ENCODE measurements at places on chromosomes 16 and 17.

DNA sequence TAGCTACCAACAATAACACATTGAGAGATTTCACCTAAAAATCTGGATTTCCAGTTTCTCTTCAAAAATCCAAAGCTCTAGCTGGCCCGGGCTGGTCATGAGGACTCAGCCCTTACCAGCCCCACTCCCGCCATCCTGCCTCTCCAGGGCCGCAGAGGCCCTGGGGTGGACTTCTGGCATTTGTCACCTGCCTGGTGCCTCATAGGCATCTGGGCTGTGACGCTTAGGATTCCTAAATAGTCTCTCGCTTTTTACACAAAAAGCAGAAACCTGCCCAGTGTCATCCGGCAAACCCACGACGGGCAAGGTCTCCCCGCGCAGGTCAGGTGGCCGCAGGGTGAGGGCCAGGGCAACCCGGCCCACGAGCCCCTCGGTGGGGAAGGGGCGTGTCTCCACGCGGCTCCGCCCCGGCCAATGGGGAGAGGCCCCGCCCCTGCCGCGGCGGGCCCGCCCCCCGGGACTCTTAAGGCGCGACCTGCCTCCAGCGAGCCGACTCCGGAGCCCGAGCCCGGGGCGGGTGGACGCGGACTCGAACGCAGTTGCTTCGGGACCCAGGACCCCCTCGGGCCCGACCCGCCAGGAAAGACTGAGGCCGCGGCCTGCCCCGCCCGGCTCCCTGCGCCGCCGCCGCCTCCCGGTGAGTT is at the start of gene VASN:
Gene VASN, plus strand, starts transcription at position 492 of the 644 bp plus-strand sequence. CDS start 9,030 bp downstream, outside the sequence.
- peak; percentile 58 for DNase-seq

DNA sequence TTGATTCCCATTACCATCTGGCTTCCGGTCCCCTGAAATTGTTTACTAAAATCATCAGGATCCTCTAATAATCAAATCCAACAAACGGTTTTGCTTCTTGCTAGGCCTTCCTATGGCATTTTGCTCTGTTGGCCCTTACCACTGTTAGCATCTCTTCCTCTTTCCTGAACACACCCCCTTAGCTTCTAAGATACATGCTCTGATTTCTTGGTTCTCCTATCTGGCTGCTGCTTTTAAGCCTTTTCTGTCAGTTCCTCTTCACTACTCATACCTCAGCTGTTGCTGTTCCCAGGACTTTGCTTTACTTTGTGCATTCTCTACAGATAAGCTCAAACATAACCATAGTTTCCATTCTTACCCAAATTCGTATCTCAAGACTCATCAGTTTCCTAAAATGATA is 11.4 kb downstream of the CAPNS2 start:
- DNase-seq, result no peak

DNA sequence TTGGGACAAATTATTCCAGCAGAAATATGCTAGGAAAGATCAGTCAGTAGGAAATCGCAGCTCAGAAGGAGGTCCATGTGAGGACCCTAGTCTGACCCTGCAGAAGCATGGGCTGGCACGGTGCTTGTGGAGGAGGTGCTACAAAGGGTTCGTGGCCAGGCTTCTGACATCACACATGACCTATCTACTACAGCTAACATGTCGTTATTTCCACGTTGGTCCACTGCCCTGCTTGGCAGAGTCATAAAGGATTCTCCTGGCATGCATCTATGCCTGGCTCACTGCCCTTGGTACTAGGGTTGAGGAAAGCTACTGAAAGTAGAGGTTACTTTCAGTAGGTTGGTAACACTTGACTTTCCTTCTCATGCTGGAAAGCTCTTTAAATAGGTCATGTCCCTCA is 118.1 kb upstream of the SHISA6 start:
- no peak for DNase-seq

DNA sequence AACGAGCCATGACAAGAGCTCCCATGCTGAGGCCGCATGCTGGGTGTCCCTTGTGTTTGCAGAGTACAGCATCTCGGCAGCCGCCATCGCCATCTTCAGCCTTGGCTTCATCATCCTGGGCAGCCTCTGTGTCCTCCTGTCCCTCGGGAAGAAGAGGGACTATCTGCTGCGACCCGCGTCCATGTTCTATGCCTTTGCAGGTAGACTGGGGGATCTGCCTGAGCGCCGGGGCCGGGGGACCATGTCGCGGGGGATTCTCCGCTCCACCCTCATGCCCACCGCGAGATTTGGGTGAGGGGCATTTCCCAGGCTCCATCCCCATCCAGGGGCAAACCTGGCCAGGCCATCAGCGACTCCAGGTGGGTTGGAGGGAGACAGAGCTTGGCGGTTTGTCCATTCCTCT is 10.7 kb downstream of the CACNG1 start:
- no peak for DNase-seq

GRCh38 chr16:21524068-21524751 is 75.2 kb upstream of the METTL9 start:
- DNase-seq, result no peak

DNA sequence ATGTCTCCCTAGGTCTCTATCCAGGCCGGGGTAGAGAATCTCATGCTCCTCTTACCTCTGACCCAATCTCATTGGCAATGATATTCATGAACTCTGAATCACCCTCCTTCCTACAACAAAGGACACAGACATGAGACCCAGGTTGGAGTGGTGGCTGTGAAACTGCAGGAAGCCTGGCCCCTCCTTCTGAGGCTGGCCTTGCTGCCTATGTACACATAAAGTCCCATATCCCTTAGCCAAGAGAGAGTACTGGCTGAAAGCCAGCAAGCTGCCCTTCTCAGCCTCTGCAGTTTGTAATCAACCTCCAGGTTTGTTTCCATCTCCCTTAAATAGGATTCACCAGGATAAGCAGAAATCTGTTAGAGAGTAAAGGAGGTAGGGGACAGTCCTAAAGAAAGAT is 10.6 kb downstream of the AARSD1 start:
- no peak for DNase-seq

DNA sequence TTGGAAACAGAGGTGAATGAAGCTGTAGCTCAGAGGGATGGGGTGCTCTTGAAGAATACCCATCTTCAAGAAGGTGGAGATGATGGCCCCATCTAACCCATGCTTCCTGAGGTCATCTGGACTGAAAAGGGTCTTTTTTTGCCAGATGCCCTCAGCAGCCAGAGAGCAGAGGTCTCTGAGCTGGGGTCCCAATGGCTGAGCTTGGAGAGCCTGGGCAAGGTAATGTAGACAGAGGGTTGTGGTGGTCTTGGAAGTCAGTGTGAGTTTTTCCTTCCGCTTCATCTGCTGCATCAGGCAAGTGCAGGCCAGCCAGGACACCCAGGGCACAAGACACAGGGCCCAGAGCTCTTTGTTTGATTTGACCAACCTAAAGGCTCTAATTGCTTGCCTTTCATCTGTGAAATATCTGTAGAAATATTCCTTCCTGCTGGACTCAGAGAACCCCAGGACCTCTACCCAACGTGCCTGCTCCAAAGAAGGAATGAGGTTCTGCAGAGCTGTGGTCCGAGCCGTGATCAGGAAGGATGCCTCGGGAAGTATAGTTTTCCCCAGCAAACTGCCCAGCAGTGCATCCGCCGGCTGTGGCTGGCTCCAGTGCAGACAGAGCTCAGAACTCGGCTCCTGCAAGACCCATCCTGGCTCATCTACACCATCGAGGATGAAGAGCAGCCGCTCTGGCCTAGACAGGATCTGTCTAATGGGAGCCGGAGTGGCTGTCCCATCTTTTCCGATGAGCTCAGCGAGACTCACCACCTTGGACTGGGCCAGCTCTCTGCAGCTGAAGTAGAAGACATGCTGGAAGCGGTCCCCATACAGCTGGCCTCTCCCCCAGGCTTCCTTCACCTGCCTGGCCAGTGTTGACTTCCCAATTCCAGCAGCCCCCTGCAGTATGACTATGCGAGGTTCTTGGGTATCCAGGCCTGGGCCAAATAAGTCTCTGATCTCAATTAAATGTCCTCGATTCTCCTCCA is 25.2 kb downstream of the NLRP1 start:
- no peak for DNase-seq

GRCh38 chr17:51833045-51833444 is 325.5 kb downstream of the CA10 start:
- DNase-seq, result no peak

DNA sequence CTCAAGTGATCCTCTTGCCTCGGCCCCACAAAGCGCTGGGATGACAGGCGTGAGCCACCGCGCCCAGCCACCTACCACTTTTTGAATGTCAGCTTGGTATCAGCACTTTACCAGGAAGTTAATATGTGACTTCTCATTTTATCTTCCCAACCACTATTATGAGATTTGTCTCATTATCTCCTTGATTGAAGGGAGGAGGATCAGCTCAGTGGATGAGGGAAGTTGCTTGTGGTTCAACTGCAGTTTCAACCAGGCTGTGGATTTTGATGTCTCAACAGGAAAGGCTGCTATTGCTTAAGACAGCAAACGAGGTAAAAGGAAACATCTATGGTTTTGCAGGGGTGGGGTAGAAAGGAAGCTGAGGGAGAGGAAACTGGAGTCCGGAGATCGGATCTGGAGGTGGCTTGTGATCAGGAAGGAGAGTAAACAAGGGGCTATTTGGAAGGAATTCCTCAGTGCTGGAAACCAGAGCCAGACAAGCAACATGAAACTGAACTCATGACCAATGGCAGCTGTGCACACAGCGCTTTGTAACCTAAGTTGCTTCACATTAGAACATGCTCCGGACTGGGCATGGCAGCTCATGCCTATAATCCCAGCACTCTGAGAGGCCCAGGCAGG is 180.5 kb downstream of the VPS53 start:
- DNase-seq, result no peak

- no peak for DNase-seq
Measured at GRCh38 chr17:17120294-17120693, 78.0 kb downstream of the MPRIP start.

DNA sequence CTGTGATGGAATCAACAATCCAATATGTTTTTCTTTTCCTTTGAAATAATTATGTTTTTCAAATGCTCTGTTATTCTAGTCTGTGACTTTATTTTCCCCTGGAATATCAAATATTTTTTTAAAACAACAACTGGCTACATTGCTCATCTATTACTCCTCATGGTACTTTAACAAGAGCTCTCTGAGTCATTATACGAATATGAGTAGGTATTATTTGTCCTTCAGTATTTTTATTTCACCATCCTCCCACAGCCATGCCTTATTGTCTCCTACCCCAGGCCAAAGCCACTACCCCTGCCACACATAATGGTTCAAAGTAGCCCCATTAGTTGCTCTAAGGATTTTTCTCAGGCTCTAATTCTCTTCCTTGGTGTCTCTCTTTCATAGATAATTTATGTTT is 1572.3 kb downstream of the CDH8 start:
- DNase-seq, result no peak

GRCh38 chr16:89280546-89281188 is 63.2 kb downstream of the ZNF778 start:
- DNase-seq, result no peak

DNA sequence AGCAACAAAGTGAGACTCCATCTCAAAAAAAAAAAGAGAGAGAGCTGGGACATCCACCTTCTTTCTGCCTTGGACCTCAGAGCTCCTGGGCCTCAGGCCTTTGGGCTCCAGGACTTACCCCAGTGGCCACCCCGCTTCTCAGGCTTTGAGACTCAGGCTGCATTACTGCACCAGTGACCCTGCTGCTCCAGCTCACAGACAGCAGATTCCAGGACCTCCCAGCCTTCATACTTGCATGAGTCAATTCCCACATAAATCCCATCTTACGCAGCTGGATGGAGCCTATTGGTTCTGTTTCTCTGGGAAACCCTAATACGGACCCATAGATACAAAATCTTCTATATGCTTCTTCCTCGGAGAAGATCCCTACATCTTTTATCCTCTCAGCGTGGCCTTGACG is 2.1 kb upstream of the CEP295NL start:
- DNase-seq, result no peak

GRCh38 chr17:50219939-50220465 is 18.6 kb upstream of the COL1A1 start:
- no peak for DNase-seq

GRCh38 chr17:55625521-55625920 is 97.1 kb downstream of the TMEM100 start:
- no peak for DNase-seq

DNA sequence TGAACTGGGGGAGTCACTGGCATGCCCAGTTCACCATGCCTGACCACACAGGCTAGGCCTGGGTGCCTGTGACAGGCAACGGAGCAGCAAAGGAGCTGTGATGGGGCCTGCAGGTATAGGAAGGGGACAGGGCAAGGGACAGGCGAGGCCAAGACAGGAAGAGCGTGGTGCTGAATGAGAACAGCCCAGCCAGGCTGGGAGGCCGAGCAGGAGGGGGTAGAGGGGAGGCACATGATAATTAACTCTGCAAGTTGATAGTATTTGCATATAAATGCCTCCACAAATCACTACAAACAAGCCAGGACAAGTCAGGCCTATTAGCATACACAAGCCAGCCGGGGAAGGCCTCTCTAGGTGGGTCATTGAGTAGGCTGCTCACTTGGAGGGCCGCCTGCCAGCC is 7.8 kb downstream of the ZFHX3 start:
- no peak for DNase-seq

- no peak for DNase-seq
Measured at GRCh38 chr16:79593074-79593531, 7.4 kb downstream of the MAF start.

GRCh38 chr17:5715478-5715877 is 131.2 kb upstream of the NLRP1 start:
- DNase-seq, result no peak

GRCh38 chr16:8852534-8852933 is 16.3 kb downstream of the CARHSP1 start:
- DNase-seq, result no peak

DNA sequence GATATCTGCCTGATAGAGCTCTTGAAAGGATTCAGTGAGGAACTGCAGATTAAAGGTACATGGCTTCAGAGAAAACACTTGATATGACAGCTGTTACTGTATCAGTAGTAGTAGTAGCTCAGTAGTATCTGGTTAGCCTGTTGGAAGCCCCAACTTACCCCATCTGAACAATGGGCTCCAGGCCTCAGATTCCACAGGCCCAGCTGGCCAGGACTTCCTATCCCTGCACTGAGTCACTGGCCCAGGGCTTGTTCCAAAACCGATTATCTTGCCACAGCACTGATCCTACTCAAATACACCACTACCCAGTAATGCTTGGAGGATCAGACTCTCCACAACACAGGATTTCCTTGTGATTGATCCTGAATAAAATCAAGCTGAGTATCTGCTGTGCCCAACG is 32.6 kb downstream of the DCUN1D3 start:
- DNase-seq, result no peak

DNA sequence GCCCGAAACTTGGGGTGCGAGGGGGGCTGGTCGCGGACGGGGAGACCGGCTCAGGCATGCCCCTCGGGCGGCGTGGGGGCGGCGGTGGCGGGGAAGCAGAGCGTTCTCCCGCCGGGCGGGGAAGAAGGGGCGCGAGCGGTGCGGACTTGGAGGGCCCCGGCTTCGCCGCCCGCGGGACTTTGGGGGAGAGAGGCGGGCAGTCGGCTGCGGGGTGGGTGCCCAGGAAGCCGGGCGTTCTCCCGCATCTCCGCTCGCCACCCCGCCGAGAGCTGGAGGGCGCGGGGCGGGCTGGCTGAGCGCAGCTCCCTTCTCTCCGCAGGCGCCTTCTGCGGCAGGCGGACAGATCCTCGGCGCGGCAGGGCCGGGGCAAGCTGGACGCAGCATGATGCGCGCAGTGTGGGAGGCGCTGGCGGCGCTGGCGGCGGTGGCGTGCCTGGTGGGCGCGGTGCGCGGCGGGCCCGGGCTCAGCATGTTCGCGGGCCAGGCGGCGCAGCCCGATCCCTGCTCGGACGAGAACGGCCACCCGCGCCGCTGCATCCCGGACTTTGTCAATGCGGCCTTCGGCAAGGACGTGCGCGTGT is 772 bp downstream of the NTN1 start:
- no peak for DNase-seq

- no peak for DNase-seq
Measured at GRCh38 chr17:7416323-7416722, 3.8 kb upstream of the SPEM1 start.

GRCh38 chr17:79440251-79440650 is 170.6 kb downstream of the RBFOX3 start:
- DNase-seq, result no peak

Data from stimulated activated CD4-positive, alpha-beta T cell treated with anti-CD3 and anti-CD28 coated beads, TNF-alpha, amount 100 ng/mL, for 1 hour (primary cell).